ENCODE measurements at places on chromosomes 6 and 20.

DNA sequence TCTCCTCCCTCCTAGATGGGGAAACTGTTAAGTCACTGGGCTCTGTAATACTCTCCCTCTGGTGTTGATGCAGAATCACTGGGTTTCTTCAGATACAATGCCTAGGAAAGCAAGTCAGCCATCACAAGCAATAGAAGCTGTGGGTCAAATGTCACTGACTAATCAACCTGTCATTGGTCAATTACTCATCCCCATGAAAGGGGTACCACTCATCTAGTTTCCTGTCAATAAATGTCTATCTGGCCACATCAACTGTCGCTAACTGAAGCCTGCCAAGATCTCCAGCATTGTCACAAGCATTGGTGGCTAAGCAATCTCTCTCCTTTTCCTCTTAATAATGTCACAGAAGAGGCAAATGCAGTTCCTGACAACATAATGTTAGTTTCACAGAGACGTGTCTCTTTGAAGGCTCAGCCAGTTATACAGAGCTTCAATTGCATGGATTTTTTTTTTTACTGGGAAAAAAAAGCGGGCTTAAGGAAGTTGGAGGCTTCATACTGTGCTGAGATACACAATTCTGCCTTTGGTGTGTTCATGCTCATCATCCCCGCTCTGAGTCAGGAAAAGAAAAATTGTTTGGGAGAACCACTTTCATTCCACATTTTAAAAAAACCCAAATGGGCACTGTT, 355.9 kb downstream of the BTBD9 start:
- no peak for DNase-seq

- DNase-seq: no peak
These were observed 176.3 kb downstream of the ADGRG6 start for GRCh38 chr6:142478117-142478516.

GRCh38 chr6:122081921-122082320, 317.5 kb upstream of the HSF2 start:
- no peak for DNase-seq

DNA sequence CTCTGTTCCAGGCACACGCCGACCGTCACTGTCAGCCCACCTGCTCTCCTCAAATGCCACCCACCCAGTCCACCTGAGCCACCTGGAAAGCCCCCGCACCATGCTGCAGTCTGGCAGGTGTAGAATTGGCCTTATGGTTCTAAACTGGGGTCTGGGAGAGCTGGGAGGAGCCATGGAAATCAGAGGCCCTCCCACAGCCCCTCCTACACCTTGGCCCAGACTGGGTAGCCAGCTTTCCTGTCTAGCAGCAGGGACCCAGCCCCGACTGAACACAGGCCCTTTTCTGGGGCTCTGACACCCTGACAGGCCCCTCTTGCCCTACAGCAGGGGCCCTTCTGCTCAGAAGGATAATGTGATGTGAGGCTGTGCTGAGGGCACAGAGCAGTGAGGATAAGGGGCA, 31.1 kb downstream of the LRFN2 start:
- no peak for DNase-seq

DNA sequence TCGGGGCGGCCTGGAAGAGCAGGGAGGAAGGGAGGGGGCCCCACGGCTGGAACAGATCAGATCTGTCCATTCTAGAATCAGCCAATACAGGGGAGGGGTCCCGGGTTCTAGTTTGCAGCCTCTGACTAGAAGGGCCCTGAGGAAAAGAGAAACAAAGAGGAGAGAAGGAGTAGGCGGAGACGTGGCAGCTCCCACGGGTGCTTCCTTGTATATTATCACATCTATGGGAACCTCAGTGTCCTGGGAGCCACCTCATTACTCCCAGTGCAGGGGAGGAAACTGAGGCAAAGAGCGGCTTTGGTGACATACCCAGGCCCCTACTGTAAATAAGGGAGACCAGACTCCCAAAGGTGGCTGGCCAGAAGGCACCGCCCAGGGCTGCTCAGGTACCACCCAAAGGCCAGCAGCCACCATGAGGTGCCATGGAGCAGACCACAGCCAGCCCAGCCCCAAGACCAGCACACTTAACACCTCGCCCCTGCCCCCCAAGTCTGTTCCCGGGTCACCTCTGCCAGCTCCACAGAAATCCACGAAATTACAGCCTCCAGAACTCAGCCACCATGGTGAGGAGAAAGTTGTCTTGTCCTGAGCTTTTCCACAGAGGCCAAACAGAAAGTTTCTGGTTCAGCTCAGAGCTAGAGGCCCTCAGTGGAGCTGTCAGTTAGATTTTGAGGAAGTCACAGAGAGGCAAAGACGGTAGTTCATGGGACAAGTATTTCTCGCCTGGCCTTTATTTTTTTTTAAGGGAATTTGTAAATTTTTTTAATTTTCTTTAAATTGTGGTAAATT, 2.1 kb downstream of the ZC3H12D start:
- DNase-seq: no peak

DNA sequence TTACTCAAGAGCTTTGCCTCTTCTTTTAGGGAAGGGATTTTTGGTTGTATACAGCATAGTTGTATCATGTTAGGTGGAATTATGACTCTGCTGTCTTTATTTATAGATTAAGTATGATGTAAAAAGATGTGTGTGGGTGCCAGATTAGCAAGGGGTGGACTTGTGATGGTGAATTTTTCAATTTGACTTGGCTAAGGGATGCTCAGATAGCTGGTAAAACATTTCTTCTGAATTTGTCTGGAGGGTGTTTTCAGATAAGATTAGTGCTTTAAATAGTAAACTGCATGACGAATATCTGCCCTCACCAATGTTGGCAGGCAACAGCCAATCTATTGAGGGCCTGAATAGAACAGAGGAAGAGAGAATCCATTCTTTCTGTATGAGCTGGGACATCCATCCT, 173.3 kb upstream of the TNFAIP3 start:
- DNase-seq: no peak

GRCh38 chr6:3764516-3765335, 13.2 kb upstream of the PXDC1 start:
- DNase-seq: no peak

DNA sequence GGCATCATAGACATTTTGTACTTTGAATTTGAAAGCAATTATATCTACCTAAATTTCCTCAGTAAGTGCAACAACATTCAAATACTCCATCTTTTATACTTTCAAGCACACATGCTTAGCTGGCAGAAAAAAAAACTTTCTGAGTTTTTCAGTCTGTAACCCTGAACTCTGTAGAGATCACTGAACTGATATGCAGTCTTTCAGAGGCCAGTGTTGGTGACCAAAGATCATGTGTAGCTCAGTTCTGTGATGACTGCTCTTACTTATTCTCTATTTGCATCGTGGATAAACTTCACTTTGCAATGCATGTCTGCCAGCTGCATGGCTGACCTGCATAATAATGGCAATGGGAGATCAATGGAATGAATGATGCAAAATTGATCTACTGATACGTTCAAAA, 431.3 kb downstream of the FRK start:
- no peak for DNase-seq

DNA sequence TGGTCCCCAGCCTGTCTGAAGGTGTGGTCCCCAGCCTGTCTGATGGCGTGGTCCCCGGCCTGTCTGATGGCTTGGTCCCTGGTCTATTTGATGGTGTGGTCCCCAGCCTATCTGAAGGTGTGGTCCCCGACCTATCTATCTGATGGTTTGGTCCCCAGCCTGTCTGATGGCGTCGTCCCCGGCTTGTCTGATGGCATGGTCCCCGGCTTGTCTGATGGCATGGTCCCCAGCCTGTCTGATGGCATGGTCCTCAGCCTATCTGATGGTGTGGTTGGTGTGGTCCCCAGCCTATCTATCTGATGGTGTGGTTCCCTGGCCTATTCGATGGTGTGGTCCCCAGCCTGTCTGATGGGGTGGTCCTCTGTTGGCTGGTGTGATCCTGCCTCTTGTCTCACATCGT, 18.2 kb upstream of the MRGBP start:
- no peak for DNase-seq

- DNase-seq: no peak
These were observed 935 bp upstream of the RFX6 start for GRCh38 chr6:116876107-116876506.

DNA sequence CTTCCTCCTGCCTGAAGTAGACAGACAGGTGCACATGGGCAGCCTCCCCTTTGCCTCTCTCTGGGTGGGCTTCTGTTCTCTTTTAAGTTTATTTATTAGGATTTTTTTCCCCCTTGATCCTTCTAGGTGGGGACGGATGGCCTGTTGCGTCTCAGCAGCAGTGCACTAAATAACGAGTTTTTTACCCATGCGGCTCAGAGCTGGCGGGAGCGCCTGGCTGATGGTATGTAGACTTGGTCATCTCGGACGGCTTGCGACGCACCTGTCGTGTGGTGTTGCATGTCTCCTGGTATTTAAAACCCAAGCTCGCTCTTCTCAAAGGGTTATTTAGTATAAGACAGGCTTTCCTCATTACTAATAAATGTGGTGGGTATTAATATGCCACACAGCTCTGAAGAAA, 73.3 kb downstream of the ASXL1 start:
- no peak for DNase-seq

DNA sequence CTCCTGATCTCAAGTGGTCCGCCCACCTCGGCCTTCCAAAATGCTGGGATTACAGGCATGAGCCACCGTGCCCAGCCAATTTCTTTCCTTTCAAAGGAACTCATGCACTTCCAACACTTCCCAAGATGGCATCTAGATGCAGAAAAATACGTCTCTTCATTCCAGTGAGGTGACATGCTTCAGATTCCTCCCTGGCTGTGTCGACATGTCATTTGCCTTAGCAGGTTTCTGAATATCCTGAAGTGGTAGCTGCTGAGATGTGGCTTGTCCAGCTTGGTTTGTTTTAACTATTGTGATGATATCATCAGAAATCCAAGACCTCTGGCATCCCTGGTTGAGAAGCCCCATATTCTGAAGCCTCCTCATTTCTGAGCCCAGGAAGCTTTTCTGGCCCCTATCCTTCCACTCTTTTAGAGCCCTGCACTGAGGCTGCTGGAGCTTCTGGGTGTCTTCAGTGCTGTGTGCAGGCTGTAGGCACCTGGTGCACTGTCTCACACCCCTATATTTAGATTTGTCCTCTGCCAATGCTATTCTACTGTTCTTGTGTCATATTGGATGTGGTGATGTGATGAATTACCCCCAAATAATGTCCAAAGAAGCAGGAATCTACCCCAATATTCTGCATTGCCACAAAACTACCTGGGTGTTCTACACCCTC, 73.3 kb upstream of the E2F3 start:
- no peak for DNase-seq

DNA sequence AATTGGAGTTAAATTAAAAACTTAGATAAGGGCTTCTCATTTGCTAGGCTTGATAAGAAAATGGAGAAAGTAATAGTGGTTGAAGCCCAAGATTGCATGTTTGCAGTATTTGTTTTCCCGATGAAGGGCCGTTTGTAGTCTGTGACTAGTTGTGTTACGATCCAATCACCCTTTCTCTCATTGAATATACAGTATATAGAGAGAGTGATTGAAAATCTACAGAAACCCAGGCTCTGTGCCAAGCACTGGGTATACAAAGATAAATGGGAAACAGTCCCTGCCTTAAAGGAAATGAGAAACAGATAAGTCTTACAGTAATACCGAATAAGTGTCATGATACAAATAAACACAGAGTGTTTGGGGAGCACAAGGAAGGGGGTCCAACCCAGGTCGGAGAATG, 55.2 kb upstream of the CDKAL1 start:
- DNase-seq: no peak

DNA sequence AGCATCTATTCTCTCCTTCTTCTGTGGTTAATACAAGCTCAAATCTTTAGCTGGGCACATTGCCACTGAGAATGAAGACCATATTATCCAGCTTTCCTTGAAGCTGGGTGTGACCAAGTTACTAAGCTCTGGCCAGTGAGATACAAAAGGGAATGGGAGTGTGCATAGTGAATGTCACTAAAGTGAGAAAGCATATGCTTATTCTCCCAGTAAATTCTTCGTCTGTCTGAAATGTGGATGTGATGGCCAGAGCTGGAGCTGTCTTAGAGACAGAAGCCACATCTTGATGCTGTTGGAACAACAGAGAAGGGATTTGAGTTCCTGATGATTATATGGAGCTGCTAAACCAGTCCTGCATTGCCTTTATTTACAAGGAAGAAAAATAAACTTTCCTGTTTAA, 60.1 kb downstream of the SESN1 start:
- no peak for DNase-seq

- DNase-seq: no peak
These were observed 1.7 kb downstream of the THBS2 start for GRCh38 chr6:169251822-169252504.

GRCh38 chr6:28212510-28213212, 12.4 kb upstream of the ZSCAN9 start:
- DNase-seq: no peak

DNA sequence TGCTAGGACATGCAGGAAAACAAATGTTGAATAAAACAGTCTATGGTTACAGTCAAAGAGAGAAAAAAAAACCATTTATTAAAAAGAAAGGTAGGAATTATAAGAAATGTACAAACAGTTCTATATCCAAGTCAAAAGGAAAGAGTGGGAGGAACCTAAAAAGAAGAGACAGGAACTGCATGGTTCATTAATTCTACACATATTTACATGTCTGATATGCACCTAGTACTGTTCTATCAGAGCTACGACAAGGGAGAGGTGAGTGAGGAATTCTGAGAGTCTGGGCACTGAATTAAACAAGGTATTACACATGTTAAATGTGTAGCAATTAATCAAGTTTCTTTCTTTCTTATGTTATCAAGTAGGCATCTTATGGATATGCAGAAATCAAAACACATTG, 41.9 kb downstream of the SYCP2 start:
- no peak for DNase-seq

DNA sequence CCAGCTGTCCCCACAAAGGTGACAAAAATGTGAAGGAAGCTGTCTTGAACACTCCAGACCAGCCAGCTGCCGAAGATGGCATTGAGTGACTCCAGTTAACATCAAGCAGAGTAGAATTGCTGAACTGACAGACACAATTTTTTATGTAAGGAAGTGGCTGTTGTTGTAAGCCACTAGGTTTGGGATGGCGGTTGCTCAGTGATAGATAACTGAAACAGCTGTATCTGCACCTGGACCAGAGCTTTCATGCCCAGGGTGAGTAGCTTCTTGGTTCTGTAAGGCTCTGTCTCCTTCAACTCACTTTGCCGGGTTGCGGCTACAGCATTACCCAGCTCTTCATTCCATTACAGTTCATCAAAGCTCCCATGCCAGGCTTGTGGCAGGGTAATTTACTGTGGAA, 49.7 kb upstream of the DDR1 start:
- DNase-seq: no peak

GRCh38 chr6:89483111-89483720, 50.3 kb downstream of the ANKRD6 start:
- DNase-seq: no peak

GRCh38 chr6:136134751-136135150, 115.4 kb downstream of the MTFR2 start:
- no peak for DNase-seq

GRCh38 chr6:157233686-157234085, 89.6 kb downstream of the TMEM242 start:
- no peak for DNase-seq

- no peak for DNase-seq
These were observed 86.3 kb downstream of the SOX4 start for GRCh38 chr6:21679761-21680265.
